ENCODE measurements at places on chromosomes 5 and 9.
A peak's percentile ranks its signal among the peaks of the same experiment; 100 is the strongest.

DNA sequence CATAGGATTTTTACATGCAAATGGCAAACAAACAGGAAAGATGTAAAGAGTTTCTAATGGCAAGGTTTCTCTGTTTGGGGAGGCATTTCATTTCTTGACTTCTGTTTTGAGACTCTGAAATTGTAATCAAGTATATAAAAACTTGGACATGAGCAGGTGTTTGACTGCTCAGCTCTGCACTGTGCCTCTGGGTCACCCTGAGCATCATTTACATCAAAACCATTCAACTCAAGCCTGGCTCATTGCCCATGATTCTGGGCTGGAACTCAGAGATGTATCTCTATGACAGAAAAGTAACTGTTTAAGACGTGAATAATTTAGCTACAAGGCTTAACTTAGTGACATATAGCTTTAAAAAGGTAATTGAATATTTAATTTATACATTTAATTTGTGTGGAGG lies 1402.4 kb upstream of the NUDT12 start:
- DNase-seq, result no peak

GRCh38 chr9:89555451-89556375 lies 49.1 kb upstream of the GADD45G start:
- DNase-seq, result no peak

DNA sequence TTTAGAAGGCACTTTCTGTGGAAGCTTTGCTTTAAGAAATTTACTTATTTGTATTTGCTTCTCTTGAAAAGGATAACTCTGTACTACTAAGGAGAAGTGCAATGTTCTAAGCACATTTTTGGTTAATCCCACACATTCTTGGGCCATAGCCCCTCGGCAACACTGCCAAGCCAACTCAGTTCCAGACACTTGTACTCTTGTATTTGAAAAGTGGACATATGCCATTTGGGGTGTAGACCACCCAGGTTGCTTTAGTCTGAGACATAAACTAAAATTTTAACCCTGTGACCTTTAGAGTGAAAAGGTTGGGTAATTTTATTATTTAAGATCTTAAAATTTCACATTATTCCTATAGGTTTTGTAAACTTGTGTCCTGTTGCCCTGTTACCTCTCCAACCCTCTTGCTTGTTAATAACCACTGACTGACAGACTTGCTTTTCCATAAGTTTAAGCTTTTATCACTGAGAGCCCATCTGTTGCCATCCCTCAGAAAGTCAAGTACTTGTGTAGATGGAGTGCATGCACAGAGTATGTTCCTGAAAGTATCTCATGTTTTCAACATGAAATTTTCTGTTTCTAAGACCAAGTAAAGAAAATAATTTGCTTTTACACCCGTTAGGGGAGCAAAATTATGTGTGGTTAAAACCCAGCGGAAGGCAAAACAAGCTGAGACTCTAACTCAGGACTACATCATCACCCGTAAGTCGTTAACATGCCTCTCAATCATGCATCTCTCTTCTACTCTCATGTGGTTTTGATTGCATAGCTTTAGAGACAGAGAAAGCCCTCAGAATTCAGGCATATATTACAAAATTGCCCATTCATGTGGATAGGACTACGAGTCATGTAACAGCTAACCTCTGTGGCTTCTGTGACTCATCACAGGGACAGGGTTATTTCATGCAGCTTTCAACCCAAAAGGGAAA lies 117.3 kb downstream of the GDNF start:
- DNase-seq, result peak; percentile 35

DNA sequence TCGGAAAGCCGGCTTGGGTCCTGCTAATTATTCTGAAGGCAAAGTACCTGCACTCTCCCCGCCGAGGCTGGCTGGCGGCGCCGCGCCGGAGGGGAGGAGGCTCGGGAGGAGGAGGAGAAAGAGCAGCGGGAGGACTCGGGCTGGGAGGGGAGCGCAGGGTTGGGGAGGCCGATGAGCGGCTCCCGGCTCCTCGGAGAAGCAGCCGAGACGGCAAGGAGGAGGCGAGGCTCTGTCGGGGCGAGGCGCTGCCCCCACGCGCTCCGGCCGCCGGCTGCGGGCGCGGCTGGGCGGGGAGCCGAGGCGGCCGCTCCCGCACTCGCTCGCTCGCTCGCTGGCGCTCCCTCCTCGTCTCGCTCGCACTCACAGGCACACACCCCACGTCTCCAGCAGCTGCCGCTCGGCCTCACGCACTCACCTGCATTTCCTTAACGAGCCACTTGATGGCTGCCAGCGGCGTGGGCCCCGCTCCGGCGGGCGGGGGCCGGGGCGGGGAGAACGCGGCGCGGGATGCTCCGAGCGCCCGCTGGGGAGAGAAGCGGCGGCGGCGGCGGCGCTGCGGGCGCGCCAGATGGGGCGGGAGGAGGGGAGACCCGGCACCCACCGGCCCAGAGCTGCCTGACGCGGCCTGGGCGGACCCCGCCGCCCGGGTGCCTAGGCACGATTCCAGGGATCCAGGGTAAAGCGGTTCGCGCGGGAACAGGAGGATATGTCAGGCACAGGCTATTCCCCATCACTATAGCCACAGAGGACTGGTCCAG lies at the start of gene PTPRD:
Gene PTPRD, minus strand, starts transcription at position 362 of the 758 bp plus-strand sequence.
- DNase-seq, result no peak

DNA sequence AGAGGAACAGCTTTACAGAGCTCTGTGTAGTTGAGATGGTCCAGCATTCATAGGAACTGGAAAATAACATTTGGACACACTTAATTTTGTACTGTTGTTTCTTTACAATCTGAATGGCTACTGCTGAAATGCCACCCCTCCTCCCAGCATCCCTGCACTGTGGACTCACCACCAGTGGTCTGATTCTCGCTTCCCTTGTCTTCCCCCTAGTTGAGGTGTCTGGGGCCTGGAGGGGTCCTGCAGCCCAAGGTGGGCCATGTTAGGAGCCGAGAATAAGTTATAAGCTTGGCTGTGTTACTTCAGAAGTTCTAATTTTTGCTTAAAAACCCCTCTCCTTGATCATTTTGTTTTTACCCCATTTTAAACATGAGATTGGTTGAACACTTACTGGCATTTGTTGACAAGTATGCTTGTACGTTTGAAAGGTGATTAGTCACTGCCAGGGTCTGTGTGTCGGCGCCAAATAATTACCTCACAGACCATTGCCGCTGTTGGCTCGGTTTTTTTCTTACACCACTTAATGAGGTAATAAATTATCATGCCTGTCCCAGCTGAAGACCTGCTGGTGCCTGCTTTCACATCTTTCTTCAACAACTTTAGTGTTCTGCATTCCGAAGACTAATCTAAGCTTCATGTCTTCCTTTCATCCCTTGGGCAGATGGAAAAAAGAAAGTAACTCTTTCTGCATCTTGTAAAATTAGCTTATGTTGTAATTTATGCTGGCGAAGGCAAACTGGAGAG lies 65.8 kb downstream of the MCCC2 start:
- no peak for DNase-seq

DNA sequence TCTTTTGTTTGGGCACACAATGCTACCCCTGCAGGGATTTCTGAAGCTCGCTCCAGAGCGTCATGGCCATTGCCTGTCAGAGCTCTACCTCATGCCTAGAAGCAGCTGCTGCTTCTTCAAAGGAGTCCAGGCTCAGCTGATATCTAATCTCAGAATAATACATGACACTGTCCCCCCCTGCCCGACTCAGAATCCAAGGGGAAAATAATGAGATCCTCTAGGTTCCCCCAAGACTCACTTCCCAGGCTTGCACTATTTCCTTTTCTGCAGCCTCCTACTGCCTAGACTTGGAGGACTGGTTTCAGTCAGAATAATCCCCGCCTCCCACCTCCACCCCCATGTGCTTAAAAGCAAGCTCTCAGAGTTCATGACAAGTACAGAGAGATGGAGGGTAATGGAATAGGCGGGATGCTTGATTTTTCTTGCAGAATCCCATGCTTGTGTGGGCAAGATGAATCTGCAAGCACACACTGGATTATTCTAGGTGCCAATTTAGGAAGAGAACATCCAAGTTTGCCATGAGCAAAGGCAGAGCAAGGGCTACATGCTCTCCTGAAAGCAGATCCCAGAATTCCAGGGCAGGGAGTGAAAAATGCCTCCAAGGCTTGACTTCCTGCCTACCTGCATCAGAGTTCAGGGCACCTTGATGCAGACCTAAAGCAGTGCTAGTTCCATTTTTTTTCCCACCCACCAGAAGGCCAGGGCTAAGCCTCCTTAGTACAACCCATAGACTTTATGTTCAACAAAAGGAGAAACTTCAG lies 97.4 kb upstream of the IFNK start:
- no peak for DNase-seq

DNA sequence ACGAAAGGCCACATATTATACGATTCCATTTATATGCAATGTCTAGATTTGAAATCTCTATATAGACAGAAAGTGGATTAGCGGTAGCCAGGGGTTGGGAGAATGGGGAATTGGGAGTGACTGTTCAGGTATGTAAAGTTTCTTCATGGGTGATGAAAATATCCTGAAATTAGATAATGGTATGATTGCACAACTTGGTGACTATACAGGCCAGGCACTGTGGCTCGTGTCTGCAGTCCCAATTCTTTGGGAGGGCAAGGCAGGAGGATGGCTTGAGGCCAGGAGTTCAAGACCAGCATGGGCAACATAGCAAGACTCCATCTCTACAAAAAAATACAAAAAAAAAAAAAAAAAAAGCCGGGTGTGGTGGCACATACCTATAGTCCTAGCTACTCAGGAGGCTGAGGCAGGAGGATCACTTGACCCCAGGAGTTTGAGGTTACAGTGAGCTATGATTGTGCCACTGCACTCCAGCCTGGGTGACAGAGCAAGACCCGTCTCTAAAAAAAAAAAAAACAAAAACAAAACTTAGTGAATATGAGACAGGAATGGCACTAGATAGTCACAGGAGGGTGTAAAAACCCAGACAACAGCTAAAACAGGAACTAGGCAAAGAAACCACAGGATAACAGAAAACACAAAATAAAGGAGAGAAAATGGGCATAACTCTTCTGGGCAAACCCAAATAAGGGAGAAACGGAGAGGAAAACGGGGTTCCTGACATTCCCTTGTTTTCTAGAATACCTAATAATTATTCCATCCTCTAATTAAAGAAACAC lies 72.1 kb upstream of the ZNF618 start:
- DNase-seq, result no peak
